Stimulated activated CD4-positive, alpha-beta T cell treated with anti-CD3 and anti-CD28 coated beads, Interleukin-12 subunit alpha, Interleukin-12 subunit beta, amount 100 ng/mL, for 48 hours (primary cell): ENCODE measurements at places on chromosomes 7 and 10.

- DNase-seq: no peak
These were observed 40.6 kb upstream of the PTPRZ1 start for GRCh38 chr7:121832347-121832746.

DNA sequence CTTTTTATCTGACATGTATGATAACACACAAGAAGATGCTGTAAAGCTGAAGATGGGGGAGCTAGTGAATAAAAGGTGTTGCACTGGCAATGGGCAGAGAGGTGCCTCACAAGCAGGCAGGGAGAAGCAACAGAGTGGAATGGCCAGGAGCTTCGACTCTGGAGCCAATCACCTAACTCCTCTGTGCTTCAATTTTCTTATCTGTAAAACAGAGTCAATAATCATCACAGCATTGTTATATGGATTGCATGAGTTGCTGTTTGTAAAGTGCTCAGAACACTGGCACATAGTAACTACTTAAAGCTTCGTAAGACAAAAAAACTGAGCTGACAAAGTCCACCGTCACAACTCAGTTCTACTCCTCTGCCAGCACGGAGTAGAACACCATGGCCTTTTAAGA, 254.2 kb upstream of the POM121L12 start:
- no peak for DNase-seq

DNA sequence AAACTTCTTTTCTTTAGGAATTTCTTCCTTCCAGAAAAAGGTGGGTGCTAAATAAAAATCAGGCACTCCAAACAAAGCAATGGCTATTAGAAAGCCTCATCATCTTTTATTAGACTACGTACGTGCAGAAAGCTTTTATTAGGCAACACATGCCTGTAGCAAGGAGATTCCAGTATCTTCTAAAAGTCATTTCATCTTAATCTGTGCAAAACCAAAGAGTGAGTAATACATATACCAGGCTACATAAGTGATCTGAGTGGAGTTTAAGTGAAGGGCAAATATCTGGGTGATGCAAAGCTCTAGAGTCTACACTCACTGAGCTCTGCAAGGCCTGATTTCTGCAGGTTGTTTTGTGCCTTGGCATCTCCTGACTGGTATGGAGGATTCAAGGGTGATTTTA, 231.7 kb downstream of the ELMO1 start:
- no peak for DNase-seq

DNA sequence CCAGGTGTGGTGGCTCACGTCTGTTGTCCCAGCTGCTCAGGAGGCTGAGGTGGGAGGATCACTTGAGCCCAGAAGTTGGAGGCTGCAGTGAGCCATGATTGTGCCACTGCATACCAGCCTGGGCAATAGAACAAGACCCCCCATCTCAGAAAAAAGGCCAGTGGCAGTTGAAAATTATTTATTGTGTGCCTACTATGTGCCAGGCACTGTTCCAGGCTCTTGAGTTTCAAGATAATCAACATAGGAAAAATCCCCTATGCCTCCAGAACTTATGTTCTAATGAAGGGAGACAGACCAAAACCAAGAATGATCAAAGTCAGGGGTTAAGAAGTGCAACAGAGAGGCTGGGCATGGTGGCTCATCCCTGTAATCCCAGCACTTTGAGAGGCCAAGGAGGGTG, 42.4 kb upstream of the LMTK2 start:
- no peak for DNase-seq

GRCh38 chr7:935164-935873, 19.2 kb downstream of the ADAP1 start:
- DNase-seq: no peak

GRCh38 chr10:119377451-119377957, 165.0 kb downstream of the RGS10 start:
- DNase-seq: no peak

DNA sequence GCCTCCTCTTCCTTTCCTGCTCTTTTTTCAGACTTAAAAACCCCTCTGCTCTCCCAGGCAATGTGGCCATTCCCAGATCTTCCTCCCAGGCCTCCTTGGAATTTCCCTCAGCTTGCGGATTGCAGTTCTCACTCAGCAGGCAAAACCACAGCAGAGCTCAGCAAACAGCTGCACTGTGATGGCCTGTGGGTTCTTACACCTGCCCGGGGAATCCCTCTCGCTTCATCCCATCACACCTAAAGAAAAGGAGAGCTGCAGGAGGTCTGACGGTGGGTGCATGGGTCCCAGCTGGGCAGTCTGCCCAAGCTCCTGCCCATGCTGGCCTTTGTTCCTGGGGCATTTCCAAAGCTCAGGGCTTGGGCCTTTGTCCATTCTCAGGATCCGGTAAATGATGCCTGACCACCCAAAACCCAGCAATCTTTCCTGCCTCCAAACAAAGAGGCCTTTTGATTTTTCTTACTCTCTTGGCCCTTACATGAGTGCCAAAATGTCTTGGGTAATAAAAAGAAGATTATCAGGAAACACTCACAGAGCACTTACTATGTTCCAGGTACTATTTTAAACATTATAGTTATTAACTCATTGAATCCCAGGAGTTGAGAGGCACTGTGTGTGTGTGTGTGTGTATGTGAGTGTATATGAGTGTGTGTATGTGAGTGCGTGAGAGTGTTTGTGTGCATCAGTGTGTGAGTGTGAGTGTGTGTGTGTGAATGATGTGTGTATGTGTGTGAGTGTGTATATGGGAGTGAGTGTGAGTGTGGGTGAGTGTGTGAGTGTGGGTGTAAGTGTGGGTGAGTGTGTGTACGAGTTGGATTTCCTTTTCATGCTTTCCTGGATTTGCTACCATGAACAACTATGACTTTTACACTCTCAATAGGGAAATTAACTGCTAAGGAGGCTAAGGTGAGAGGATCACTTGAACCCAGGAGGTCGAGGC, 64.5 kb upstream of the PODXL start:
- DNase-seq: no peak

- DNase-seq: no peak
These were observed 77.2 kb downstream of the EXOC4 start for GRCh38 chr7:133330085-133330484.

DNA sequence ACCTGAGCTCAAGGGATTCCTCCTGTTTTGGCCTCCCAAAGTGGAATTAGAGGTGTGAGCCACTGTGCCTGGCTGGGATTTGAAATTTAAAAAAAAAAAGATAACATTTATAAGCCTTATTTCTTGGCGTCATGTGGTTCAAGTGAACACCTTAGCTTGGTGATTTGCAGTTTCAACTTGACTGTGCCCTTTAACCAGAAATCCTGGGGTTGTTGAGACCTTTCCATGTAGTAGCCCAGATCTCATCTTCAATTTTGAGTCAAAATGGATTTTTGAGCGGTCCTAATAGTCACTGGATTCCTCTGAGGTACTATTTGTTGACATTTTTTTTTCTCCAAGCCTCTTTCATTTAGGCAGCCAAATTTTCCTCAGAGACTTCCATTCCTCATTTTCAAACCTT, 29.5 kb upstream of the FBXW4 start:
- no peak for DNase-seq

GRCh38 chr10:120574981-120575380, 118.0 kb downstream of the PLPP4 start:
- DNase-seq: no peak

DNA sequence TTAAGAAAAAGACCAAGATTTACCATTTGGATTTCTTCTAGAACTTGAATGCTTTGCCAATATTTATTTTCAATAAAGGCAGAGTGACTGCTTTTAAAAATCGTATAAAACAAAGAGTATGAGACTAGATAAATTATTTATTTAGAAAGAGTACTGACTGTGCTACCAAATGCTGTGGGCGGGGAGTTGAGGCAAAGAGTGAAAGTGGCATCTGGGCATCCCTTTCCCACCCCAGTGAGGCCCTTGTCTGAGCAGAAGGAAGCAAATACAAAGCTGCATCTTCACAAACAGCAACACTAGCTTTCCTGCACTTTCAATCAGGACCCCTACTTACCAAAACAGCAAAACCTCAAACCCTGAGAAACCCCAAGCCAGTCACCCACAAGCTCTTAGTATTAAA, 34.9 kb downstream of the ITGB1 start:
- DNase-seq: no peak

GRCh38 chr7:112959276-112959675, 127.4 kb downstream of the GPR85 start:
- no peak for DNase-seq
